ENCODE measurements at places on chromosomes 3 and 15.

GRCh38 chr15:96360581-96361308 is 30.2 kb downstream of the NR2F2 start:
- no peak for DNase-seq

GRCh38 chr3:71873093-71873611 is 88.2 kb upstream of the PROK2 start:
- DNase-seq, result no peak

DNA sequence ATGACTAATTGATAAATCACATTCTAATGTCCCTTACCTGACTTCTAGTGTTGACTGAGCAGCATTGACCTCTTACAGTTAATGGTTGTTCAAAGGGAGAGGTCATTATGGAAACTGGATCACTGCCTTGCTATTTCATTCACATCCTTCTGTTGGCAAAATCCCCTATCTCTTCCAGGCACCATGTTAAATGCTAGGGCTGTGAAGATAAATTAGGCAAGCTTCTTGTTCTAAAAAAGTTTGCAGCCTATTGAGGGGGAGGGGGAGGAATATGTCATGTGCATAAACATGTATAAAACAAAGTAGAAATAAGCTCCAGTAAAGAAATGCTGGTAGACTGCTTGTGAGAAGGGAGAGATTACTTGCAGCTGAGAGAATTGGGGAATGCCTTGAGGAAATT is 84.8 kb upstream of the MLF1 start:
- no peak for DNase-seq

DNA sequence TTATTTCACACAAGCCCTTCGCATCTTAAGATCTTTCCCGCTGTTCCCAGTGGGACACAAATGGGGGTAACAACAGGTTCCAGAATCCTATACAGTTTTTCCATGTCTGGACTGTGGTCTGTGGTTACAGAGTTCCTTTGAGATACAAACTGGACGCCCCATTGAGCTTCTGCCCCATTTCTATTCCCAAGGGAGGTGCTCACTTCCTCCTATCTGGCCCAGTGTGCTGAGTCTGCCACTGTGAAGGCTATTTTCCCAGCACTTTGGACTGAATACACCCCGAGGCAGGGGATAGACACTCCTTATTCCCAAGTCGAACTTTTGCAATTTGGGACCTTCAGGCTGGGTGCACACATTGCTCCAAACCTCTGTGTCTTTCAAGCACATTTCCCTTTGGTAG is 44.0 kb downstream of the MESD start:
- peak; percentile 41 for DNase-seq

DNA sequence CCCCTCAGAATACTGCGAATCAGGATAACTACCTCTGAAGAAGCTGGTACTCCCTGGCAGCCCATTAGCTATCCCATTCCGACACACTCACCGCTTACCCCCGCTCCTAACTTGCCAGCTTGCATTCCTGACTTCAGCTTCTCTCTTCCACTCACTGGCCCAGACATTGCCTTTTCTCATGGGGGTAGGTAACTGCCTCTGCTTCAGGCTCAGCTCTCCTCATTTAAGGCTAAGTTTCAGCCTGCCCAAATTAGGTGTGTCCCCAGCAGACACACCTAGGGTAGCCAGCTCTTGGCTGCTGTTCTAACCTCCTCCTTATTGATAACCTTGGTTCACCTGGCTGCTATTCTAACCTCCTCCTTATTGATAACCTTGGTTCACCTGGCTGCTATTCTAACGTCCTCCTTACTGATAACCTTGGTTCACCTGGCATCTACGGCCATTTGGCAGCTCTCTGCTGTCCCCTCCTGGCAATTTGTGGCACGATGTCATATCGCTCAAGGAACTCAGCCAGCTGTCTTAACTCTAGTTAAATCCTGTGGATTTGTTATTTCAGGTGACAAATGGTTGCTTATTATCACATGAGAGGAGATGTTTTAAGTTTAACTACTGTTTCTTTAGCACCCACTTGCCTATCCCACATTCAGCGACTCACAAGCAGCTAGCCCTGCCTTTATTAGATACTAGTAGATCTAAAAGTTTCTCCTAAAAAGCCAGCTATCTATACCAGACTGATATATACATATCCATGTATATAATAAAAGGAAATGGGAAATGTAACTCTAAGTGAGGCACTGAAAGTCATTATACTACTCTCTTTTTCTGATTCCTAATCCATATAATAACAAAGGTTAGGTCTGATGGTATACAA is 106.5 kb upstream of the ACP3 start:
- no peak for DNase-seq

- no peak for DNase-seq
Observed at GRCh38 chr15:87365186-87365585, 891.4 kb downstream of the NTRK3 start.

DNA sequence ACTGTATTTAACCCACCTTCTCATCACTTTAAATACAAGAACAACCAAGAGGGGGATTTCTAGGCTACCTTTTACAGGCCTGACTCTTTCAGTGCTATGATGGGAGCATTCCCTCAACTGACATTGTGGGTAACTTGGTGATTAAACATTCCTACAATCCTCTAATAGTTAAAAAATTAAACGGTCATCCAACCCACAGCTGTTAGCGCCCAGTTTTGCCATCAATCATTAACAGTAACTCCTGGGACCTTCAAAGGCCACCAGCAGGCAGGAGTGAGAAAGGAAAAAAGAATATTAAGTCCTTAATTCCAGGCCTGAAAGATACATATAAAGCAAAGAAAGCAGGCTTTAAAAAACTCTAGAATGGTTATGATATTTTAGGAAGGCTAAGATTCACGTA is 512.1 kb downstream of the MAGI1 start:
- DNase-seq, result no peak

Measured in B cell (primary cell).